Stimulated activated CD4-positive, alpha-beta T cell treated with anti-CD3 and anti-CD28 coated beads, Interleukin-1b, Interleukin-23, amount 100 ng/mL, for 1 hour (primary cell): ENCODE measurements at places on chromosomes 6 and 20.

GRCh38 chr6:166657531-166657930 lies 30.5 kb upstream of the RPS6KA2 start:
- no peak for DNase-seq

- no peak for DNase-seq
These were observed 14.0 kb upstream of the SLC17A5 start for GRCh38 chr6:73667798-73668197.

- DNase-seq: no peak
These were observed 250.8 kb upstream of the PRDM1 start for GRCh38 chr6:105835373-105835772.

GRCh38 chr6:2751871-2752270 lies 1.1 kb upstream of the MYLK4 start:
- no peak for DNase-seq

- no peak for DNase-seq
These were observed 306.7 kb downstream of the RNF144B start for GRCh38 chr6:18693881-18694280.

DNA sequence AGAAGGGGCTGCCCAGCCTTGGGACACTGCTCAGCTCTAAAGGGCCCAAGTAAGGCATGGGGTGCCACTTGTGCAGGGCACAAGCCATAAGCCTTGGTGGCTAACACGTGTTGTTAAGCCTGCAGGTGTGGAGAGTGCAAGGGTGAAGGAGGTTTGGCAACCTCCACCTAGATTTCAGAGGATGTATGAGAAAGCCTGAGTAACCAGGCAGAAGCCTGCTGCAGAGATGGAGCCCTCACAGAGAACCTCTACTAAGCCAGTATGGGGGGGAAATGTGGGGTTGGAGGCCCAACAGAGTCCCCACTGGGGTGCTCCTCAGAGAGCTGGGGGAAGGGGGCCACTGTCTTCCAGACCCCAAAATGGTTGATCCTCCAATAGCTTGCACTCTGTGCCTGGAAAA lies 32.6 kb downstream of the SERINC1 start:
- DNase-seq: no peak

GRCh38 chr6:36772397-36772796 lies 66.8 kb downstream of the CPNE5 start:
- no peak for DNase-seq

DNA sequence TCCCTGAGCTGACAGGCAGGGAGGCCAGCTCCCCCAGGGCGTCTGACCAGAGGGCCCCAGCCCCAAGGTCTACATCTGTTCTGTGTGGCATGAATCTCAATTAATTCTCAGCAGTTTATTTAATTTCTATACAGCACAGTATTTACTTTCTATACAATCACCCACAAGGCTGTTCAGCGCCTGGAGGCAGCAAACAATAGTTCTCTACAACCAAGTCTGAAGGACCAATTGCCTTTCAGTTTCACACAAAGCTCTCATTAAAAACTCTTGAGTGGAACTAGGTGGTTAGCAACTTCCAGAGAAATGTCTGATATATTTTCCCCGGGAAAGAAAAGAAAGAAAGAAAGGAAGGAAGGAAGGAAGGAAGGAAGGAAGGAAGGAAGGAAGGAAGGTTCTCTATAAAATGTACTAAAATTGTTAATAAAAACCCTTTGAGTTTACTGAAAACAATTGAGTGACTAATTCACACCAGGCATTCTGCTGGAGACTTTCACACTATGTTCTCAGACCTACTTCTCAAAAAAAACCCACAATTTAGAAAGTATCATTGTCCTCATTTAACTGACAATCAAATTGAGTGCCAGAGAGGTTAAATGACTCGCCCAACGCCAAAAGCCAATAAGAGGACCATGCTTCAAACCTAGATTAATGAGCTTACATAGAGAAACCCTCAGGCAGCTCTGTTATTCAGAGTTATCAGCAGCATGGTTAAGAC lies 62.5 kb downstream of the METTL24 start:
- DNase-seq: no peak

DNA sequence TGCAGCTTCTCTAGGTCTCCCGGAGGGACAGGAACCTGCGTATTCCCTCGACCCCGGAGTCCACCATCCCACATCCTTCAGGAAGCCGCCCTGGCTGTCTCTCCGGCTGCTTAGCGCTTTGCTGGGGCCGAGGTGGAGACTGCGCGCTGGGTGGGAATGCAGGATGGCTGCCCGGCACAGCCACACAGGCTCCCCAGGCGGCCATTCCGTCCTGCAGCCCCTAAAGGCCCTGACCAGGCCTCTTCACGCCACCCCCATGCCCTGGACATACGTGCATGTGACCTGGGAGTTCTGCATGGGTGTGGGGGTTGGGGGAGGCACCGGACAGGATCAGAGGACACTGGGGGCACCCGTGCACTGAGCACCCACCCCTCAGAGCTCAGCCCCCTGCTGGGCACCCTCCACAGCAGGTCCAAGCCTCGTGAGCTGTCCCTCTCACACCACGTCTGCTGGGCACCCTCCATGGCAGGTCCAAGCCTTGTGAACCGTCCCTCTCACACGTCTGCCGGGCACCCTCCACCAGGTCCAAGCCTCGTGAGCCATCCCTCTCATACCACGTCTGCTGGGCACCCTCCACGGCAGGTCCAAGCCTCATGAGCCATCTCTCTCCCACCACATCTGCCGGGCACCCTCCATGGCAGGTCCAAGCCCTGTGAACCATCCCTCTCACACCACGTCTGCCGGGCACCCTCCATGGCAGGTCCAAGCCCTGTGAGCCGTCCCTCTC lies 40.4 kb upstream of the CHRNA4 start:
- DNase-seq: no peak

DNA sequence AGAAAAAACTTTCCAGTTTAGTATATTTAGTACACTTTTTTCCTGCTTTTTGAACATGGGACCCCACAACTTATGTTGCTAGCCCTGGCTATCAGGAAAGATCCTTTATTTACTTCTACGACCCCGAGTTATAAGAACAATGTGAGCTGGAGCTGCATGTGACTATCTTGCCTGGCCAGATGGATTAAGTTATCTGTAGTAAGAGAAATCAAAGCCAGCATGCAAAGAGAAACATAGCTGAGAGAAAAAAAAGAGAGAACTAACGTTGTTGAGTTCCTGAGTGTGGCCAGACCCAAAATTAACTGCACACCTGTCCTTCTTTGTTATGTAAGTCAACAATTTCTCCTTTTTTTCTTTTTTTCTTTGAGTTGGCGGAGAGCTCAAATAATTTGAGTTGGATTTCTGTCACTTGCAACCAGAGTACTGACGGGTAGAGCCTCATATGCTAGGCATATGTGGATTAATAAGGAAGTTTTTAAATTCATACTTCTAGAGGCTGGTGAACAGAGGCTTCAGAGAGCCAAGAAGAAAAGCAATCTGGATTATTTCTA lies 219.5 kb downstream of the HACE1 start:
- DNase-seq: no peak

GRCh38 chr6:28724395-28724794 lies 198.7 kb downstream of the GPX5 start:
- DNase-seq: no peak

DNA sequence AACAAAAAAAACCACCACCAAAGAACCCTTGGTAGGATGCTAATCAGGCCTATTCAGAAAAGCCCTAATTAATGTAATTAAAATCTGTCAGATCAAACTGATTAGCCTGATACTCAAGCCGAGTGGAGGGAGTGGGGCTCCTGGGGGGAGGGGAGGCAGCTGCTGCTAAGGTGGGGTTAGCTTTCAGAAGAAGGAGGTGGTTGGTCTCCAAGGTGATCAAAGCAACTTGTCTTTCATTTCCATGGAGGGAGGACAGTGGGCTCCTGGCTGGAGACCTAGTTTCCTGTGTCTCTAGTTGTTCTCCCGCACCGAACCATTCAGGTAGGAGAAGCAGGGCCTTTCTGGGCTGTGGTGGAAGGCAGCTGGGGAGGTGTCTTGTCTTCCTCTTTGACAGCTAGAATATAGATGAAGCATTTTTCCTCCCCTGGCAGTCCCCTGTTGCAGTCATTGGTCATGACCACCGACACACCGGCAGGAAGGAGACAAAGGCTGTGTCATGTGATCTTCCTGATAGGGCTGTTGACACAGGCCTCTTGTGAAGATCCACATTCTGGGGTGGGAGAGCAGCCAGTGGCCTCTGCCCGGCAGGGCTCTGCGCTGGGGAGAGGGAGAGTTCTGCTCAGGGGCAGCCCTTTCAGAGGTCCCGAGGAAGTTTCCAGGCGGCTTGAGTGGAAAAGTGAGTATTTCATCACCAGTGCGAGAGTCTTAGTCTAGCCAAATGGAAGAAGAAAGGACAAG lies 39.9 kb upstream of the PRDM1 start:
- no peak for DNase-seq

- DNase-seq: no peak
These were observed 73.1 kb downstream of the SNAP25 start for GRCh38 chr20:10291568-10292248.

DNA sequence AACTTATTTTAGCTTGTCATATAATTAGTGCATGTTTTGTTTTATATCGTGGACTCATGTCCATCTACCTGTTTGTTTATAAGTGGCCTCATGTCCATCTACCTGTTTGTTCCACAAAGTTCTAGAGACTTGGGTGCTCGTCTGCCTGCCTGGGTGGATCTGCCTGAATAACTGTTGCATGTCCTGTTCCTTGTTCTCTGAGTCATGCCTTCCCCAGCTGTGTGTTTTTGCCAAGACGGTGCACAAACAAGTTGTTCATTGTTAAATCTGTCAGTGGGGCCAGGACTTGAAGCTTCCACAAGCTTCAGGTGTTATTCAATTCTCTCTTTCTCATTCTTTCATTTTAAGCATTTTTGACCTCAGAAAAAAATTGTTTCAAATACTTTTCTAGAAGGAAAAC lies 358.0 kb upstream of the CITED2 start:
- DNase-seq: no peak

DNA sequence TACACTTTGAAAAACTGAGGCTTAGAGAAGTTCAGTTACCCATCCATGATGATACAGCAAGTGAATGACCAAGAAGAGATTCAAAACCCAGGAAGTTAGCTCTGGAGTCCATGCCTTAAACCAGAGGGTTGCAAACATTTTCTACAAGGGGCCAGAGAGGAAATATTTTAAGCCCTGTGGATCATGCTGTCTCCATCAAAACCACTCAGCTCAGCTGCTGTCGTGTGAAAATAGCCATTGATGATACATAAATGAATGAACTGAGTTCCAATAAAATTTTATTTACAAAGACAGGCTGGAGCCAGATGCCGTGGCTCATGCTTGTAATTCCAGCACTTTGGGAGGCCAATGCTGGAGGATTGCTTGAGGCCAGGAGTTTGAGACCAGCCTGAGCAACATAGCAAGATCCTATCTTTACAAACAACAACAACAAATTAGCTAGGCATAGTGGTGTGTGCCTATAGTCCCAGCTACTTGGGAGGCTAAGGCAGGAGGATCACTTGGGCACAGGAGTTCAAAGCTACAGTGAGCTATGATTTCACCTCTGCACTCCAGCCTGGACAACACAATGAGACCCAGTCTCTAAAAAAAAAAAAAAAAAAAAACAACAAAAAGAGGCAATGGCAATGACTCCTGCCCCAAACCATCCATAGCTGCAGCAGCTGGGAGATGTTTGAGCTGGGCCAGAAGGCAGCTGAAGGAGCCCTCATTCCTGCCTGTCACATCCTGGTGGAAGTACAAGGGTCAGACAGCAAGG lies 44.1 kb upstream of the RIN2 start:
- DNase-seq: no peak

GRCh38 chr20:10679269-10679668 lies 5.5 kb upstream of the JAG1 start:
- no peak for DNase-seq

- no peak for DNase-seq
These were observed 15.6 kb downstream of the STX16 start for GRCh38 chr20:58666702-58667101.

DNA sequence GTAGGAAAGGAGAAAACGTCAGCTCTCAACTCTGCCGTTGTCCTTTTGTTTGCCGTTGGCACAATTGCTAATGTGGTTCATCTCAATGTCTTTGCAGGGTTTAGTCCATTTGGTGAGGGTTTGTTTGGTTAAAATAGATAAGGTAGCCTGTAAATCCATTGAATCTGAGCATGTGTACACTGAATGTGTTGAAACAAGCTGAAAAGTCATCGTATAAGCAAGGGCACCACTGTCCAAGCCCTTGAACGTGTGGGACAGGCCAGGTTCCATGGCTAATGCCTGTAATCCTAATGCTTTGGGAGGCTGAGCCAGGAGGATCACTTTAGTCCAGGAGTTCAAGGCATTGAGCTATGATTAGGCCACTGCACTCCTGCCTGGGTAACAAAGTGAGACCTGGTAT lies 224.7 kb upstream of the PLCB4 start:
- no peak for DNase-seq

GRCh38 chr20:23583526-23583925 lies 15.2 kb upstream of the CST9L start:
- no peak for DNase-seq

DNA sequence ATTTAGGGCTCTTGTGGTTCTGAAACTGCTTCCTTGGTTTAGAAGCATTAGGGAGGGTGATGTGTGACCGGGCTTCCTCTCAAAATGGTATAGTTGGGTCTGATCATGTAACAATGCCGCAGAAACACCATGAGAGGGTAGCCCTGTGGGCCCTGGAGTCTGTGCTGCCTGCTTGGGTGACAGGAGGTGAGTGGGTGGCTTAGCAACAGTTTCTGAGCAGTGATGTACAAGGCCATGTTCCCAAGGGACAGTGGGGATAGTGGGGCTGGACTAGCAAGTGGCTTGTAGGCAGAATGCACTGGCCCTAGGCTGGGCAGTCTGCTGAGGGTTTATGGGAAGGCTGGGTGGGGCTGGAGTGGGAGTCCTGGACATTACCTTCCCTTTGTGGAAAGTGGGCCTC lies 106.9 kb upstream of the MYL9 start:
- no peak for DNase-seq

GRCh38 chr20:10501402-10501801 lies 66.3 kb downstream of the SLX4IP start:
- DNase-seq: no peak

DNA sequence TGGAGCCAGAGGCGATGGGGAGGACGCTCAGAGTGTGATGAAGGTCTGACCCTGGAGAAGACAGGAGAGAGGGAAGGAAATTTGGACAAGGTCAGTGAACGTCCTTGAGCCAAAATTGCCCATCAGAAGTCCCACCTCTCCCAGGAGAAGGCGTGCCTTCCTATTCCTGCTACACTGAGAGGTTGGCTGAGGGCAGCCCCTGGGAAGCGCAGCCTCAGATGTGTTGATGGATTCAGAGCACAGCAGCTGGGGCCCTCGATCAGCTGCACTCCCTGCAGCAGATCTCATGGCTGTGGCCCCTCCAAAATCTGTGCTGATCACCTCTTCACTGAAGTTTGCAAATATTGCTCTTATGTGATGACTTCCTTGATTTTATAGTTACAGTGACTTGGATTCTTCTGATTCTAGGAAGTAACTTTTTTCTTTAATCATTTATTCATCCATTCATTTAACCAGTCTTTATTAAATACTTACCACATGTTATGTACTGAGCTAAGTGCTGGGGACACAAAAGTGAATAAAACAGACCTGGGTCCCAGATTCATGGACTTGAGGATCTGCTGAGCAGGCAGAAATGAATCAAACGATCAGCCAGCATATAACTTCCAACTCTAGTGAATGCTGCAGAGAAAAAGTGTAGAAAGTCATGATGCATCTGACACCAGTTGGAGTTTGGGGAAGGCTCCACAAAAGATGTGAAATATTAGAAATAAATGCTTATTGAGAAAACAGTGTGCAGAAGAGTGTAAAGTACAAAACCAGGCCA lies 69.6 kb upstream of the ARMC2 start:
- DNase-seq: no peak

- no peak for DNase-seq
These were observed 13.2 kb downstream of the AAR2 start for GRCh38 chr20:36249450-36249849.
